ENCODE measurements at places on chromosomes 1 and 21. TPM values are rescaled to one million over a fixed set of nuclear protein-coding genes. Genes with fewer than 3 reads are reported as not detected.

- DNase-seq = no peak
Observed at GRCh38 chr1:192088496-192088895, 69.8 kb upstream of the RGS18 start.

The ANGPTL3 gene
- total RNA-seq = not detected

The NEGR1 gene
- total RNA-seq = 0.13 TPM

GRCh38 chr1:60573726-60574409 is 500.3 kb upstream of the C1orf87 start:
- DNase-seq = no peak

DNA sequence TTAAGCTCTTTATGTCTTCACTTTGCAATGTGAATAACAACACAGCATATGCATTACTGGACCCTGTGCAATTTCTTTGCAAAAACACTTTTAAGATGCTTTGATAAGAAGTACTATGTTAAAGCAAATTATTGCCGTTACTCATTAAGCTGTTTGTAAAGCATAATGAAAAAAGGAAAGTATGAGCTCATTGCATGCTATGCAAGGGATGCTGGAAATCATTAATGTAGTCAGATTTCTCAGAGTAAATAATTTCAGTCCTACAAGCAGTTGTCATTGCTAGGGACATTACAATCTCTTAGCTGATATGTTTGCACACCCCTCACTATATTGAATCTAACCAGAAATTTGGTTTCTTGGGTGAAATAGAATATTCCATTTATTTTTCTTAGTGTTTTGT is 982.5 kb upstream of the ADGRL2 start:
- DNase-seq = no peak

DNA sequence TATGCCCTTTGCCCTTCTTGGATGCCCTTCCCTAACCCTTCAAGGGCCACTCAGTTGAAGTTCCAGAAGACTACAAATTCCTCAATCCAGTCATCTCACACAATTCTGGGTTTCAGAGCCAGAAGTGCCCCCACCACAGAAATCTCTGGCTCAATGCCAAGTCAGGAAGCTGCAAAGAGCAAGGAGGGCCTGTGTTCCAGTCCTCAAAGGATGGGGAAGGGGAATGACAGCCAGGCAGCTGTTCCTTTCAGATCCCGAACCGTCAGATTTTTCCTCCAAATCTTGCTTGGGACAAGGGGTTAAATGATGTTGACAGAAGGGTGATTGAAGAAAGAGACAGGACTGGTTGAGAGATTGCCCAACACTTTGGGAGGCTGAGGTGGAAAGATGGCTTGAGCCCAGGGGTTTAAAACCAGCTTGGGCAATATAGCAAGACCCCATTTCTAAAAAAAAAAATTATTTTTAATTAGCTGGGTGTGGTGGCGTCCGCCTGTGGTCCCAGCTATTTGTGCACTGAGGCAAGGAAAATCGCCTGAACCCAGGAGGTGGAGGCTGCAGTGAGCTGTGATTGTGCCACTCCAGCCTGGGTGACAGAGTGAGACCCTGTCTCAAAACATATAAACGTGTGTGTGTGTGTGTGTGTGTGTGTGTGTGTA is 716 bp upstream of the HPDL start:
- DNase-seq = no peak

- DNase-seq = no peak
Observed at GRCh38 chr21:34085129-34085528, 11.8 kb downstream of the MRPS6 start.

The IL24 gene
- total RNA-seq = not detected

The ASTN1 gene
- total RNA-seq = 0.94 TPM

- no peak for DNase-seq
Observed at GRCh38 chr1:50930965-50931737, 28.9 kb downstream of the FAF1 start.

The MYCL gene
- 18.4 TPM for total RNA-seq

The RAB3B gene
- 30.6 TPM for total RNA-seq

The ZNF683 gene
- total RNA-seq = not detected

DNA sequence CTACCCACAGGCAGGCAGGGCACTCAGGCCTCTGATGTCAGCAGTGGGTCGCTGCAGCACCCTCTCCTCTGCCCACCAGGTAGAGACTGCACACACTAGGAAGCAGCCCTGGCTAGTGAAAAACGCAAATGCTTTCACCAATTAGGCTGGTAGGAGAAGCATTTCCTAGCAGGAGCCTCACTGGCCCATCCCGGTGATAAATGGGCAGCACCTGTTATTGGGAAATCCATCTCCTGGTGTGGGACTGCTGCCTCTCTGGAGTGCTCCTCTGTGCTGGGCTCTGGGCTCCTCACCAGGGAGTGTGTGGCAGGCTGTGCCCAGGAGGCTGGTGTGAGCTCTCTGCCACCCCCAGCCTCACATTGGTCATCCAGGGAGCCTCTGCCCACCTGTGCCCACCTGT is 28.6 kb downstream of the LRP8 start:
- DNase-seq = no peak

Measured in H9 (cell line).